ENCODE measurements at places on chromosomes 12 and 14.
A peak's percentile ranks its signal among the peaks of the same experiment; 100 is the strongest.

- no peak for DNase-seq
Measured at GRCh38 chr12:89062996-89063395, 289.3 kb downstream of the DUSP6 start.

GRCh38 chr12:11615481-11615880 lies 34.0 kb upstream of the ETV6 start:
- no peak for DNase-seq

- DNase-seq, result no peak
Measured at GRCh38 chr12:2101771-2102170, 49.0 kb downstream of the CACNA1C start.

- DNase-seq, result peak; percentile 1
Measured at GRCh38 chr12:30200864-30201263, 417.1 kb upstream of the TMTC1 start.

GRCh38 chr12:50620109-50620977 lies 115.6 kb downstream of the DIP2B start:
- peak; percentile 98 for DNase-seq

- no peak for DNase-seq
Measured at GRCh38 chr14:77903221-77903620, 103.3 kb downstream of the ADCK1 start.

Measured in fibroblast of lung (primary cell).